GM12878 (cell line): ENCODE measurements at places on chromosomes 6 and 20.

GRCh38 chr6:90008908-90009501 lies 114.7 kb downstream of the GJA10 start:
- DNase-seq: no peak

DNA sequence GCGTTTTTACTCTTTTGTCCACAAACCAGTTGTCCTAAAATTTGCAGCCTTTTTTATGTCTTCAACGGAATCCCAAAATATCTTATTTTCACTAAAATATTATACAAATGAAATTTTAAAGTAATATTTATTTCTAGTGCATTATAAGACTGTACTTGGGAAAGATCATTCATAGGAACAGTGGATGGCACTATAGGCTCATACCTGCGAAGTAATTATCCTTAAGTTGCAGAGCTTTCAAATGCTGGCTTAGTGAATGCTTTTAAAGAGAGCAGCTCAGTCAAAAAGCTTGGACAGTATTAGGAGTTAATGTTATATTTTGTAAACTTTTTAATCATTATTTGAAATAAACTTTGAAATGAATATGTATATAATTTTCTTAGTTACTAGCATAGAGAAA lies 254.9 kb downstream of the CDKAL1 start:
- DNase-seq: no peak

DNA sequence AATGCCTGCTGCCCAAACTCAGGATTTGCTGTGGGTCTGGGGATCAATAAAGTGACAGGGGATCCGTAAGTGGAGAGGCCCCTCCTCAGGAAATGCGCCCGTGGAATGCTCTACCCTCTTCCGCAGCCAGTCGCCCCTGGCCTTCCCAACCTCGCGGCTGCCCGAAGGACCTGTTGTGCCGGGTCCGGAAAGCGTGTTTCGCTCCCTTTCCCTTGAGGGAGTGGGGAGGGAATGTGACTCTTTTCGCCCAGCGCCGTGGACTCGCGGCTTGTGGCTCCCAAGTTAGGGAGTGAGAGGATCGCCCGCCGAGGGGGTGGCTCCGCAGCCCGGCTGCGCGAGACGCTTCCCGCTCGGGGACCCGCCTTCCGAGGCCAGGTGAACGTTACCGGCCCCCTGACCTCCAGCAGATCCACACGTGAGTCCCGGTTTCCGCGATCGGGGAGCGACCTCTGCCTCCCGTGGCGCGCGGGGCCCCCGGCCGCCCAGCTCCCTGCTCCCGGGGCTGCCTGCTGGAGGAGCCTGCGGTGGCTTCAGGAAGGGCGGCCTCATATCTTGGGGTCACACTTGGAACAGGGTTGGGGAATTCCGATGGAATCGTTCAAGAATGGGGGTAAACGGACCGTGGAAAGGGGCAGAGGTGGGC lies 666 bp downstream of the TPD52L1 start:
- DNase-seq: no peak

DNA sequence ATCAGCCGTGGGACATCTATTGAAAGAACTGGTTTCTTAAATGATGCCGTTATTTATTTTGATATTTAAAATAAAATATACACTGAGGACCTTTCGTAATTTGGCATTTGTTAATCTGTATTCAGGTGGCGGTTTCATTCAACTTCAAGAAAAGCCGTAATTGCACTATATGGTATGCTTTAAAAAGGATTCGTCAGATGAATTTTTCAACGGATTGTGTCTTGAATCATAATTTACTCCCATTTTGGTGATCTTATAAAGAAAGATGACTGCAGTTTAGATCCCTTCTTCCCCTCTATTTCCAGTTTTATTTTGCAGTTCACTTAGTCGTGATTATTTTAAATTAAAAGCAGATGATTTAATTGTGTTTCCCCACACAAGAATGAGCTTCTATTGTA lies 761 bp downstream of the KLHL32 start:
- no peak for DNase-seq

DNA sequence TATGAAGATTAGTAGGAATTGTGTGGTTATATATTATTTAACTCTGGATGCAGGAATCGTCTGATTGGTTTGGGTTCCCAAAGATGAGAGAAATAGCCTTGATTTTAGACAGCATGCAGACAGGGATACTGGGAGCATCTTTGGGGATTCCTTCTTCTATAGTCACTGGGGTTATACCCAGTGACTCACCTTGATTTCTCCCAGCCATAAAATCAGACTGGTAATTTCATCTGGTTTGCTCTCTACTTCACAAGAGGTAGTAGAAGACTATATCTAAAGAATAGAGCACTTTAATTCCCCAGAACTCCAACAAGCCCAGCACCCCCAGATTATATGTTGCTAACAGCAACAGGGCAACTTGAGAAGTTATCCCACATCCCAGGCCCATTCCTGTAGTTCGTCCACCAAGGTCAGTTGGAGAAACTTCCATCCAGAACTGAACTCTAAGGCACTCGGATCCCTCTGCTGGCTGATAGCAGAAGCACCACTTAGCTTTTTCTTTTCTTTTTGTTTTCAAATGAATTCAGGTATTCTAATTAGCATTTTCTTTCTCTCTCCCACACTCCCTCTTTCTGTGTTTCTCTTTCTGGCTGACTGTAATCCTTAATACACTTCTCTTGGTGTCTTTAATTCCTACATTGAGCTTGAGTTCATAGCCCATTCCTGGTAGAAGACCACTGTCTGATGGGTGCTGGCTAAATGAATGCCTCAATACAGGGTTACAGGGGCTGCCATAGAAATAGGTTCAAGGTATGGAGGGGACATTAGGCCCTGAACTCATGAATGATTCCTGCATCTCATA lies 20.4 kb upstream of the EFHC1 start:
- DNase-seq: no peak

DNA sequence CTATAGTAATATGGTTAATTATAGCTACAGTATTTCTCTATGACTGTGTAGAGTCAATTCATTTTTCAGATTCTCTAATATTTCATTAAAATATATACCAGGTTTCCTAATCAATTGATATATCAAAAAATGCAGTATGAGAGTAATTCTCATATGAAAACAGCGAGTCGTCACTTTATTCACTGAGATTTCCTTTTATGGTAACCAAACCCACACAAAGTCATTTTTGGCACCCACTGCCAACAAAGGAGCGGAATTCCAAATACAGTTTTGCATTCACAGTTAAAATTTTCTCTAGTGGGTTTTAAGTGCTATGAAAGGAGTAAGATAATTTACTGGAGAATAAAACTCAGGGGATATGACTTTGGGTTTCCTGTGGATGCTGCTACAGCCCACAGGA lies 163.8 kb downstream of the HIVEP2 start:
- no peak for DNase-seq

GRCh38 chr6:55963301-55963700 lies 87.9 kb upstream of the BMP5 start:
- DNase-seq: no peak

DNA sequence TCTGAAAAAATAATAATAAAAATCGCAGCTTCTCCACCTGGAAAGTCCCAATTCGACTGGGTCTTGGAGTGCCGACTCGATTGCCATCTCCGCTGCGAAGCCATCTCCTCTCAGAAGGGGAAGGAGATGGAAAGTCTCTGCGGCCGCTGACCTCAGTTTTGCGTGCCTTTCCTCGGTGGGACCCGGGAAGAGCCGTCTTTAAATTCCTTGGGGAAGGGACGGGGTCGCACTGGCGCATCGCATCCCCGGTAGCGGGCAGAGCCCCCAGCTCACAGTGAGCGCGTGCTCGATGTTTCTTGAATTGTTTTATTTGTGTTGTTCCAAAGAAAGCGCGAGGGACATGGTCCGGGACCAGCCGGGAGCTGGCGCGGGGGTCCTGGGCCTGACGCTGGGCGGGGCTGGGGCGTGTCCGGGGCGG lies 270 bp upstream of the TIAM2 start:
- DNase-seq: no peak

DNA sequence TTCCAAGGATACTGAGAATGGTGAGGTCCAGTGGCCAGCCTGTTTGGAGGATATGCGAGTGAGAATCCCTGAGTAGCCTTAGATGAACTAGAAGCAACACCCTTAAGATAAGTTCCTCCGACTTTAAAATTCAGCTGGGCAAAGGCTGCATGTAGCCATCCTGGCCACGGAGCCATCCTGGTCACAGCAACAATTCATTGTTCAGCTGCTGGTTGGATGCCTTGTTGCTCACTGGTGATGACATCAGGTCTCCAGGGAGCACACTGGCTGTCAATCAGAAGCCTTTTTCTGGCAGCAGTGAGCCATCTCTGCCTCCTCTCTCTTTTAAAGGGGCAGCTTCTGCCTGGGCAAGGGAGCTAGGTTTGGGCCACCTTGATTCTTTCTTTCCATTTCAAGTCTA lies 22.4 kb upstream of the RIMS4 start:
- no peak for DNase-seq

- no peak for DNase-seq
Observed at GRCh38 chr6:165988757-165989456, 178.7 kb downstream of the TBXT start.

- no peak for DNase-seq
Observed at GRCh38 chr6:25137480-25137879, 141.7 kb upstream of the CARMIL1 start.

DNA sequence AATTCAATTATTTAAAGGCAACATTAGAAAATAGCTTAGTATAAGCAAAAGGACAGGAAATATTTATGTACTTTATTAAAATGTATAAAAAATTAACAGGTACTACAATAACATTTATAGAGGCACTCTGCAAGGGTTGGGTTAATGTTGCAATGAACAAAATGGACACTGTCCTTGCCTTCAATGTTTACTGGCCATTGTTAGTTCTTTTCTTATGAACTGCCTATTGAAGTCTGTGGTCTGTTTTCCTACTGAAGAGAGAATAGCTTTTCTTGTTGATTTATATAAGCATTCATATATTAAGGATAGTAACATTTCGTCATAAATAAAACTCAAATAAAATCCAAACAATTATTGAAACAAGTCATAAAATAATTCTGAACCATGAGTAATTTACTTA lies 135.3 kb upstream of the BEND6 start:
- no peak for DNase-seq

GRCh38 chr20:50794846-50795634 lies at the start of gene BCAS4:
BCAS4 (plus strand) TSS chr20:50795061; CDS start chr20:50795084, 23 bp downstream.
- no peak for DNase-seq

DNA sequence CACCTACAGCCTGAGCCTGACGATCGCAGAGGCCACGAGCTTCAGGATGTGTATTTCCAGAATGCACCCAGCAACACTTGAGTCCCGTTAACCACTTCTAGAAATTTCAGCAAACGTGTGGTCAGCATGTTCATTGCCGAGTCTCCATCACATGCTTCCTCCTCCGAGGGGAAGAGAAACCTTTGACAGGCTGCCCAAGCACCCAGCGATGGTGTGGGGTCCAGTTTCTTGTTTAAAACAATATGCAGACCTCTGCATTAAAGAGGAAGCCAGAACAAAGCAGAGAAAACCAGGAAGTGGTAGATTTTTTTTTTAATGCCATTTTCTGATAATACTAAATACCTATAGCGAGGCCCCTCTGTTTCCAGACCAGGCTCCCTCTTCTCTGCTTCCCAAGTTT lies 71.9 kb downstream of the GNAS-AS1 start:
- no peak for DNase-seq

DNA sequence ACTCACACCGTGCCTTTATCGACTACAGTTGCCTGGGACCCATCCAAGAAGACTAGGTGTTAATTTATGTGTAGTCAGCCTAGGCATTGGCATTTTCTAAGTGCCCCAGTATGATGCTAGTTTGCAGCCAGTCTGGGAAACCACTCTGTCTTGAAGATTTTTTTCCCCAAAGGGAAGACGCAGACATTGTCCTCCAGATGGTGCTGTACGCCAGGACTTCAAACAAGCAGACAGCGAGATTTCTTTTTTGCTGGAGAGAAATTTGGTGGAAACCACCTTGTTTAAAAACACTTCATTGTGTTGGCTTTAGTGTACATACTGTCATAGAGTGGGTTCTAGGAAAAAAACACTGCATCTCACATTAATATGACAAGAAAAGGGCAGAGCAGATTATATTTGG lies 30.0 kb downstream of the ALDH5A1 start:
- no peak for DNase-seq

DNA sequence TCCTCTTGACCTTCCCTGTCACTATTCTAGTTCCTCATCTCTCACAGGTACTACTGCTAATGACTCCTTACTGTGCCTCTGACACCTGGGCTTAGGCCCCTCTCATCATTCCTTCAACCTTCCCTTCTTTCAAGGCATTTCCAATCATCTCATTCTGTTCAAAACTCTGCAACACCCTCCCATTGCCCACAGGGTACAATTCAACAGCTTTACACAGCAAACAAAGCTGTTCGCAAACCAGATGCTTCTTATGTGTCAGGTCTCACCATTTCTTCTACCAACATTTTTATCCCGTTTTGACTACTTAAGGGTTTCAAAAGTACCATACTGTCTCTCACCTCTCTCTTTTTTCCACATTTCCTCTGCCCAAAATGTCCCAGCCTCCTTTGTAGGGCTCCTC lies 84.4 kb upstream of the ID4 start:
- no peak for DNase-seq

DNA sequence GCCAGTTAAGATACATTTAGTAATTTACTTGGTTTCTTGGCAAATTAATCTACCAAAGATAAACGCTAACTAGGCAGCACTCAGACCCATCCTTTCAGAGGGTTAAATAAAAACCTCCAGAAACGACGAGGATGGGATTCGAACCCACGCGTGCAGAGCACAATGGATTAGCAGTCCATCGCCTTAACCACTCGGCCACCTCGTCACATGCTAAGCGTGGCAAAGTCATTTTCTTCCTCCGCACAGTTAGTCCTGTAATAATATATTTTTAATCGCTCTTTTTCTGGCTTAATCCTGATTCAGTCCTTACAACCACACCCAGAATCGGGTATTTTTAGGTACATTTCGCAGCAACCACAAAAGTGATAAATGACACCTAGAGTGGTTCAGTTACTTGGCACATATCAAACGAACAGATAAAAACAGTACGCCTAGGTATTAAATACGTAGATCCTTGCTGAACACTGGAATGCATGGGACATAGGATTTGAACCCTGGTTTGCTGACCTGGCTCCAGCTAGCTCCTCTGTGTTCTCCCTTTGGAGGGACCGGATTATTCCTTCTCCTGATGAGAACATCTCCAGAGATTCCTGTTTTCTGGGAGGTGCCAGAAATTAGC lies 71.6 kb downstream of the GPX5 start:
- DNase-seq: no peak

DNA sequence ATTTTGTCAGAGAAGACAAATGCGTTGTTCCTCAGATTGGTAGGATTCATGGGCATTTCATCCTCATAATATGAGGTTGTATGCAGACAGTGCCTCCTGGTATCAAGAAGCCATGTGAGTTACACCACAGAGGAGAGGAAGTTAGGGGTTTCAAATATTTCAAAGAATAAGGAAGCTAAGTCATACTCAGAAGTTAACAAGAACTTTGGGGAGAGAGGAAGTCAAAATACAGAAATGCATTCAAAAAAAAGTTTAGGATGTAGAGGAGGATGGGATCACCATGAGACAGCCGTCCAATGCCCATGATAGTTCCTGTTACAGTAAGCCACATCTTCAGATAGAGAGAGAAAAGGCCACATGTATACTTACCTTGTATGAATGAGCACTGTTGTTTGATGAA lies 22.3 kb downstream of the HLA-DOB start:
- no peak for DNase-seq

DNA sequence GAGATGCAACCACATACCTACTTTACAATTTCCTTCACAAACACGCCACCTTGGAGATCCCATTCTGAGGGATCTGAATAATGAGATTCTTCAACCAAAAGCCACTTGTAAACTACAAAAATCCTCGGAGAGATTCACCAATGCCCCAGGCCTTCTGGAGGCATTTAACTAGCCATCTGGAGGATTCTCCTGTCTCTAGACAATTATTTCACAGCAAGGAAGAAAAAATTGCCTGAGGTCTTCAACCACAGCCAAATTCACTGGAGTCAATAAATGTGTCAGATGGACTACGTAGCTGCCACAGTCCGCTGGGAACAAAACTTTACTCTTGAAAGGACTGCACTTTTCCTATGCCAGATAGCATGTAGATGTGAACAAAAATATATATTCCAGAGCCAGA lies 19.0 kb upstream of the DCDC2 start:
- DNase-seq: no peak
